Spinal cord (tissue), 10 donors: ENCODE measurements at places on chromosomes 3 and 15. TPM values are rescaled to one million over a fixed set of nuclear protein-coding genes. Genes with fewer than 3 reads are reported as not detected.

GP9 gene
- total RNA-seq = 0.72 TPM

SRGAP3 gene
- total RNA-seq = 46.1 TPM

NDUFB5 gene
- total RNA-seq = 180 TPM

C3orf80 gene
- 3.9 TPM for total RNA-seq

CCK gene
- 17.5 TPM for total RNA-seq

EIF2B5 gene
- total RNA-seq = 39.0 TPM

APOD gene
- total RNA-seq = 75.5 TPM

SYNM gene
- total RNA-seq = 32.5 TPM

NSMCE3 gene
- total RNA-seq = 10.1 TPM

BCL2A1 gene
- 0.39 TPM for total RNA-seq

LAMB2 gene
- 225 TPM for total RNA-seq

RASL12 gene
- total RNA-seq = 18.8 TPM

ZBTB11 gene
- total RNA-seq = 39.2 TPM

HRG gene
- total RNA-seq = 0.11 TPM

SH2D7 gene
- total RNA-seq = not detected

ACTR8 gene
- 52.0 TPM for total RNA-seq

EIF3J gene
- total RNA-seq = 75.6 TPM

HEXA gene
- 108 TPM for total RNA-seq

NR1I2 gene
- 0.50 TPM for total RNA-seq

VGLL3 gene
- total RNA-seq = 17.5 TPM

HAPLN3 gene
- total RNA-seq = 12.6 TPM

CCDC54 gene
- total RNA-seq = not detected

LRRC34 gene
- 14.1 TPM for total RNA-seq

ABHD6 gene
- 22.9 TPM for total RNA-seq

GMNC gene
- total RNA-seq = 1.4 TPM

SLC51A gene
- 0.33 TPM for total RNA-seq

CHRM5 gene
- total RNA-seq = 3.9 TPM

SIDT1 gene
- 49.6 TPM for total RNA-seq

RGMA gene
- total RNA-seq = 20.7 TPM

GOLGA6D gene
- 0.06 TPM for total RNA-seq

B3GNT5 gene
- total RNA-seq = 11.0 TPM

MYD88 gene
- total RNA-seq = 5.1 TPM

MYO1E gene
- 38.6 TPM for total RNA-seq

GPR149 gene
- 1.8 TPM for total RNA-seq

GABRR3 gene
- 0.20 TPM for total RNA-seq

RRP9 gene
- total RNA-seq = 10.2 TPM

ITIH1 gene
- not detected for total RNA-seq

ULK3 gene
- 35.8 TPM for total RNA-seq

BSN gene
- total RNA-seq = 14.8 TPM

AP3B2 gene
- total RNA-seq = 19.3 TPM

IQCB1 gene
- total RNA-seq = 23.4 TPM

GPR87 gene
- not detected for total RNA-seq

EPHB1 gene
- total RNA-seq = 10.0 TPM

ALDH1A3 gene
- total RNA-seq = 21.6 TPM

GRM2 gene
- 1.3 TPM for total RNA-seq

TERC gene
- 28.8 TPM for total RNA-seq

CSTA gene
- 6.3 TPM for total RNA-seq

CA12 gene
- 25.1 TPM for total RNA-seq

EBLN2 gene
- 8.5 TPM for total RNA-seq

GRK7 gene
- 0.20 TPM for total RNA-seq

SNURF gene
- 62.9 TPM for total RNA-seq

KCNH8 gene
- 4.1 TPM for total RNA-seq

LSMEM2 gene
- not detected for total RNA-seq

SCAANT1 gene
- total RNA-seq = not detected

FOXL2NB gene
- total RNA-seq = 0.59 TPM

GPR156 gene
- total RNA-seq = 2.1 TPM
